T-helper 17 cell (primary cell): ENCODE measurements at places on chromosomes 2 and 18. TPM values are rescaled to one million over a fixed set of nuclear protein-coding genes. Genes with fewer than 3 reads are reported as not detected.

TCF7L1 gene
- total RNA-seq: 0.12 TPM

TMEM178A gene
- total RNA-seq: 0.89 TPM

FOSL2 gene
- total RNA-seq: 153 TPM

TEKT4 gene
- not detected for total RNA-seq

COA5 gene
- total RNA-seq: 20.7 TPM

CNDP1 gene
- total RNA-seq: 0.23 TPM

CNGA3 gene
- total RNA-seq: not detected

MTCL1 gene
- total RNA-seq: 2.1 TPM

PRKAG3 gene
- not detected for total RNA-seq

CNRIP1 gene
- total RNA-seq: not detected

ARHGEF4 gene
- total RNA-seq: 1.5 TPM

TNFRSF11A gene
- 3.1 TPM for total RNA-seq

REEP1 gene
- not detected for total RNA-seq

ADGRF3 gene
- total RNA-seq: 1.3 TPM

SH2D6 gene
- 0.40 TPM for total RNA-seq

UNC80 gene
- total RNA-seq: not detected

FIGLA gene
- not detected for total RNA-seq

IL36B gene
- not detected for total RNA-seq
